ENCODE measurements at places on chromosomes 11 and 22.

DNA sequence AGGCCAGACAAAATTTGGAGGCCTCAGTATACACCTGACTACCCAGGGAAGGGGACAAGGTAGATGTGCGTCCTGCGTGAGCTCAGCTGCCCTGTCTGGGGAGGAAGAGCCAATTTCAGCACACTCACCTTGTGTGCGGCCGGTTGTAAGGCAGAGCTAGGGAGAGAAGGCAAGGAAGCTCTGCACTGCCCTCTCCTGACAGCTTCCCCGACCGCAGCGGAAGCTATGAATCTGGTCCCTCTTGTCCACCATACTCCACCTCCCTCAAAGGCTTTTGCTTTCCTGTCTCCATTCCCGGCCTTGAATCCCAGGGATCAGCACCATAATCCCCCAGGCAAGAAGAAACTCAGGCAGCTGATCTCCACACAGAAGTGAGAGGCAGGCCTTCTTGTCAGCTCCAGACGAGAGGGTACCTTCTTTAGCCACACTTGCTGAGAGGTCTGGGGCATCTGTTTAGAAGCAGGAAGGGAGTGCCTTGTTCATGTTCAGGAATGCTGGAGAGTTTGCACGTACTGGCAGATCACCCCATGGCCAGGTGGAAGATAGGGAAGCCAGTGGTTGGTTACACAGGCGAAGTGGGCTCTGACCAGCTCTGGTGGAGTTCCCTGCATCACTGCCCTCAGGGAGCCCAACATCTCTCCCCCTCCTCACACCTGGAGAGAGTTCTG is 62.5 kb downstream of the FEZ1 start:
- DNase-seq: no peak

- DNase-seq: no peak
Measured at GRCh38 chr11:9385327-9385899, 961 bp downstream of the IPO7 start.

GRCh38 chr22:46165977-46166376 is 15.7 kb downstream of the PPARA start:
- DNase-seq: no peak

- no peak for DNase-seq
Measured at GRCh38 chr11:15266999-15267398, 152.3 kb downstream of the INSC start.

DNA sequence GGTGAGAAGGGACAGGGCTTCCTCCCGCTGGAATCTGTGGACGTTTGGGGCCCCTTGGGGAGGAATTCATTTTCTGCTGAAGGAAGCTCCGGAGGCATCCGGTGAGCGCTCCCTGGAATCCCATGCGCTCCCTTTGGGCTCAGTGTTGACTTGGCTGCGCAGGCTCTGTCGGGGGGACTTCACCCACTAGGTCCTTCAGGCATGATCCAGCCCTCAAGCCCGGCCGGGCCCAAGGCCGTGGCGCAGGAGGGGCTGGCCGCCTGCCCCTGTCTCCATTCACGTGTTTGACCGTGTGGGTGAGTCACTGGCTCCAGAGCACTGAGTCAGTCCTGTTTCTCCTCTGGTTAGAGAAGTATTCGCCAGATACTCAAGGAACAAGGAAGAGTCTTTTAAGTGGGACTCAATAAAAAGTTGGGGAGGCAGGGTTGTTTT is 1.4 kb downstream of the CTTN start:
- no peak for DNase-seq

DNA sequence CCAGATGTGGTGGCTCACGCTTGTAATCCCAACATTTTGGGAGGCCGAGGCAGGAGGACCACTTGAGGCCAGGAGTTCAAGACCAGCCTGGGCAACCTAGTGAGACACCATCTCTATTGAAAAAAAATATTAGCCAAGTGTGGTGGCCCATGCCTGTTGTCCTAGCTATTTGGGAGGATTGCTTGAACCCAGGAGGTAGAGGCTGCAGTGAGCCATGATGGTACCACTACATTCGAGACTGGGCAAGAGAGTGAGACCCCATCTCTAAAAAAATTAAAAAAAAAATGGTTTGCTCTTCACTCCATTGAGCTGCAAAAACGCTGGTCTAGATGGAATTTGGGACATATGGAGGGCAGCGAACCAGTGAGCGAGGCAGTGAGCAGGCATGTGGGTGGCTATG is 21.6 kb upstream of the SOX10 start:
- no peak for DNase-seq

DNA sequence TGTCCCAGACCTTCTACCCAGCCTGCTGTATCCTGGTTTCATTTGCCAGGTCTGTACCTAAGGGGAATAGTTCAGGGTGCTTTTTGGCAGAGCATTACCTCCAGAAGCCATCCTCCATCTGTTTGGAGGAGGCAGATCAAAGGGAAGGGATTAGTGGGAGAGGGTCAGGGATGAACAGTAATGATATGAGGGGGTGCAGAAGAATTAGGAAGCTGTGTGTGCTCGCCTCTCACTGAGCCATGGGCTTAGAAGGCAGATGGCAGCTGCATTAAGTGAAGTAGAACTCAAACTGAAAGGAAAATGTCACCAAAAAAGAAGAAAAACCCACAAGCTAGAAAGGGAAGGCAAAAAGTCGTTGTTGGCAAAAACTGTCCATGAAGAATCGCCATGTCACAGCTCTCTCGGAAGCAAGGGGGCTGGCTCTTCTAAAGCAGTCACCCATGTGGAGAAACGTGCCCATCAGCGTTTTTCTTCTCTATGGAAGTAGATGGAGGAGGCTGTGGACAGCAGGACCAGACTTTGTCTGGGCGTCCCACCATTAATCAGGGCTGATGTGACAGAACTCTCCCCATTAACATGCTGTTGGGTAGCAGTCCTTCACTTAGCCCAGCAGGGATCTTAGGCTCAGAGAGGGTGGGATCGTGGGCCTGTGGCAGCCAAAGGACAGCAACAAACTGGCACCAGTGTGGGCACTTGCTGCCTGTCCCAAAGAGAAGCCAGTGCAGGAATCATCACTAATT is 46.8 kb downstream of the CEP164 start:
- no peak for DNase-seq

DNA sequence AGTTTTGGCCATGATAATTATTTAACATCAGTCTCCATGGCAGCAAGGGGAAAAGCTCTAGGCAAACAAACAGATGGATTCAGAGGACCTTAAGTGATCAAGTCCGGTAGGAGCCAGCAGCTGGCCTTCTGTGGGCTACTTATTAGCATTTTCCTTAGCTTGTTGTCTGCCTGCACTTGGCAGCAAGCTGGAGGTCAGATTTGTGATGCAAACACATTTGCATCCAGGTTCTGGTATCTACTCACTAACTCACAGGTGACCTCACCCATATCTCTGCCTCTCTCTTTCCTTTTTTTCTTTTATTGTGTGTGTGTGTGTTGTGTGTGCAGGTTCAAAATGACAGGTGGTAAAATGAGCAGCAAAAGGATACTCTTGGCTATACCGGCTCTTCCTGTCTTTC is 32.3 kb downstream of the ARHGAP42 start:
- DNase-seq: no peak

GRCh38 chr22:43670513-43670912 is 141.6 kb downstream of the EFCAB6 start:
- DNase-seq: no peak

DNA sequence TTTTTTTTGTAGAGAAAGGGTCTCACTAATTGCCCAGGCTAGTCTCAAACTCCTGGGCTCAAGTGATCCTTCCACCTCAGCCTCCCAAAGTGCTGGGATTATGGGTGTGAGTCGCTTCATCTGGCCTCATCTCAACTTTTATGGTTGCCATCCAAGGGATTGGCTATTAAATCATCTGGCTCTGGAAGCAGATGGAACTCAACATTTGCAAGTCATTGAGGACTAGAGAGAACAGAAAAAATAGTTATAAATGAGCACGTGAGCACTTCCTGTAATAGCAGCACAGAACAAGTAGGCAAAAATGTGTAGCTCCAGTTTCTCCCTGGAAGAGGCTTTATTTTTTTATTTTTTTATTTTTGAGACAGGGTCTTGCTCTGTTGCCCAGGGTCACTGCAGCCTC is 22.3 kb upstream of the PATL1 start:
- no peak for DNase-seq

DNA sequence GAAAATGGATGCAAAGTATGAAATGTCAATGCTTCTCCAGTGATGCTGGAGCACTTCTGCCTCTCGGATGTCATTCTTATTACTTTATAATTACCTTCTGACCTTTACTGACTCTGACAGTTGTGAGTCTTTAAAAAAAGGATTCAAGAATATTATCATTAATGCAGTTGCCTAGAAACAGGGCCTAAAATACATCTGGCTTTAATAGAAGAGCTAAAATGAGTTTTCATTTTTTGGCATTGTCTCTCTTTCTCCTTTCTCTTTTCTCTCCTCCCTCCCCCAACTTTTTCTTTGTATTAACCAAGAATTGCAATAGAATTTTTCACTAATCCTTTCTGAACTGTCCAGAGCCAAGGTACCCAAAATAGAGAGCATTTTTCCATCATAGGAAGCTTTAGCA is 45.9 kb downstream of the FDX1 start:
- DNase-seq: no peak

DNA sequence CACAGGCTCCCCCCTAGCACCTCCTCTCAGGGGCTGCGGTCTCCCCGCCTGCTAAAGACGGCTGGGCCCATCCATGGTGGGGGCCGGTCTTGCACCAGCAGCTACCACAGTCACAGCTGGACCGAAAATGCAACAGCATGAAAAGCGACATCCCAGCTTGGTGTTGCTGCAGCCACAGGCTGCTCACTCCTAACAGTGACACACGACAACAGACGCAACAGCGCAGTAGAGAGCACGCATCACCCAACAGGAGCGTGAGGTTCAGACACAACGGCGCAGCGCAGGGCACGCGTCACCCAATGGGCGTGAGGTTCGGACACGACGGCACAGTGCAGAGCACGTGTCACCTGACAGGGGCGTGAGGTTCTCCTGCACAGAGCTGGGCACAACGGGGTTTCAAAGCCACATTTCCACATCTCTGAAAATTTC is 24.1 kb downstream of the TOLLIP start:
- no peak for DNase-seq

GRCh38 chr11:118277312-118277711 is 13.2 kb upstream of the MPZL2 start:
- DNase-seq: no peak

GRCh38 chr11:2446590-2447252 is 1.9 kb downstream of the KCNQ1 start:
- no peak for DNase-seq

DNA sequence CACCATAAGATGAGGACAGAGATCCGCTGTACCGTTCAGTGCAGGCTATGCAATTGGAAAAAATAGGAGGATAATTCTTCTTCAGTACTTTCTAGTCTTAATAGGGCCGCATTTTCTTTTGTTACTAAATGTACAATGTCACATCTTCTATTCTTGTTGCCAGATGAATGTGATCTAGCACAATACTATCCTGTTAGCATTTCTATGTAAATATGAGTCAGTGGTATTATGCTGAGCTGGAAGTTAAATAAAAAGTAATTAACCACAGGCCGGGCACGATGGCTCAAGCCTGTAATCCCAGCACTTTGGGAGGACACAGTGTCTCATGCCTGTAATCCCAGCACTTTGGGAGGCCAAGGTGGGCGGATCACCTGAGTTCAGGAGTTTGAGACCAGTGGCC is 24.4 kb upstream of the BIRC3 start:
- DNase-seq: no peak

- peak; percentile 64 for DNase-seq
Measured at GRCh38 chr11:2089536-2090165, 49.5 kb downstream of the IGF2 start.

- DNase-seq: peak; percentile 84
Measured at GRCh38 chr22:38973289-38974169, 8.6 kb upstream of the APOBEC3B start.

DNA sequence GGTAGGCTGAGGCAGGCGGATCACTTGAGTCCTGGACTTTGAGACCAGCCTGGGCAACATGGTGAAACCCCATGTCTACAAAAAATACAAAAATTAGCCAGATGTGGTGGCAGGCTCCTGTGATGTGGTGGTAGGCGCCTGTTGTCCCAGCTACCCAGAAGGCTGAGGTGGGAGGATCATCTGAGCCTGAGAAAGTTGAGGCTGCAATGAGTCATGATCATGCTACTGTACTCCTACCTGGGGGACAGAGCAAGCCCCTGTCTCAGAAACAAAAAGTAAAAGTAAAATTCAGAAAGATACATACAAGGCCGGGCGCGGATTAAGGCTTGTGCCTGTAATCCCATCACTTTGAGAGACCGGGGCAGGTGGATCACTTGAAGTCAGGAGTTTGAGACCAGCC is 6.3 kb downstream of the LDHAL6A start:
- DNase-seq: no peak

- no peak for DNase-seq
Measured at GRCh38 chr22:28992565-28993356, 68.9 kb downstream of the C22orf31 start.

GRCh38 chr22:17245341-17245740 is 26.1 kb upstream of the ADA2 start:
- no peak for DNase-seq

DNA sequence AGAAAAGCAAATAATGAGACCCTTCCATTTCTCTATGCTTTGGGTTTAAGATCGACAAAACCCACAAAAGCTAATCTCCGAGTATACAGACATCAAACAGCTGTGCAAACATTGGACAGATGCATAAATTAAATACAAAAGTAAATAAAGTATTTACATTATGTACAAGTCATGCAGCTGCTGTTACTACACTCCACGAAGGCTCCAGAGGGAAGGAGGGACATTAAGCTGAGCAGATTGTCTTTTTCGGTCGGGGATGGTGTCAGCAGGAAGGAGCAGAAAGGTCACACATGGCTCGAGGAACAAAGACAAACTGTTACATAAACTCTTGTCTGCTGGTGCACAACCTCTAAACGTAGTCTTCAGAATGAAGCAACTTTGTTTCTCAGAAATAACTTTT is 88.8 kb upstream of the BARX2 start:
- DNase-seq: no peak

DNA sequence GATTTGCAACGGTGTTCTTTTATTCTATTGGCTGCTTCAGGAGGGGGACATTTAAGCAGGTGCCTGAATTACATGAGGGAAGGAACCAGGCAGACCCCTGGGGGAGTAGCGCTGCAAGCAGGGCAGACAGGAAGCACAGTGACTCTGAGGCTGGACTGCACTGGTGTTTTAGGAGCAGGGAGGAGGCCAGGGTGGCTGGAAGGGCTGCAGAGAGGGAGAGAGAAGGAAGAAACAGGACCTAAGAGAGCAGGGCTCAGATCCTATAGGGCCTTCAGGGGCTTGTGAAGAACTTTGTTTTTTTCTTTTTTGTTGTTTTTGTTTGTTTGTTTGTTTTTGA is 62.5 kb upstream of the SORL1-AS1 start:
- DNase-seq: no peak

DNA sequence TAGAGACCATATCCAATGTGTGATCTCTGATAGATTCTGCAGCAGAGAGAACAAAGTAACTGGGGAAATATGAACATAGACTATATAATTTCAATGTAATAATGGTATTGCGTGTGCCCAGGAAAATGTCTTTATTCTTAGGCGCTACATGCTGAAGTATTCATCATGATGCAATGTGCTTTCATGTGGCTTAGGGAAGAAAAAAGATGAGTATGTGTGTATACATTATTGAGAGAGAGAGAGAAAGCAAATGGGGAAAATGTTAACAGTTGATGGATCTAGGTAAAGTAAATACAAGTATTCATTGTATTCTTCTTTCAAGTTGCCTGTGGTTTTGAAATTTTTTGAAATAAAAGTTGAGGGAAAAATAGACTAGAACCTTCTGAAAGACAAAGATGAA is 10.3 kb downstream of the CADM1 start:
- DNase-seq: no peak

GRCh38 chr11:102487214-102487613 is 34.6 kb upstream of the TMEM123 start:
- DNase-seq: no peak

- DNase-seq: no peak
Measured at GRCh38 chr11:122659676-122660554, 4.4 kb downstream of the UBASH3B start.
